Endothelial cell of umbilical vein (primary cell): ENCODE measurements at places on chromosomes 1 and 21. TPM values are rescaled to one million over a fixed set of nuclear protein-coding genes. Genes with fewer than 3 reads are reported as not detected.
A peak's percentile ranks its signal among the peaks of the same experiment; 100 is the strongest.

Gene KCNH1
- not detected in 2 replicates for total RNA-seq

- no peak for DNase-seq
Measured at GRCh38 chr1:62953633-62954032, 169.7 kb downstream of the ATG4C start.

Gene IGFN1
- not detected in 2 replicates for total RNA-seq

Gene RPE65
- total RNA-seq: not detected in 2 replicates

GRCh38 chr1:208298593-208299269 is 54.5 kb upstream of the PLXNA2 start:
- DNase-seq: no peak

DNA sequence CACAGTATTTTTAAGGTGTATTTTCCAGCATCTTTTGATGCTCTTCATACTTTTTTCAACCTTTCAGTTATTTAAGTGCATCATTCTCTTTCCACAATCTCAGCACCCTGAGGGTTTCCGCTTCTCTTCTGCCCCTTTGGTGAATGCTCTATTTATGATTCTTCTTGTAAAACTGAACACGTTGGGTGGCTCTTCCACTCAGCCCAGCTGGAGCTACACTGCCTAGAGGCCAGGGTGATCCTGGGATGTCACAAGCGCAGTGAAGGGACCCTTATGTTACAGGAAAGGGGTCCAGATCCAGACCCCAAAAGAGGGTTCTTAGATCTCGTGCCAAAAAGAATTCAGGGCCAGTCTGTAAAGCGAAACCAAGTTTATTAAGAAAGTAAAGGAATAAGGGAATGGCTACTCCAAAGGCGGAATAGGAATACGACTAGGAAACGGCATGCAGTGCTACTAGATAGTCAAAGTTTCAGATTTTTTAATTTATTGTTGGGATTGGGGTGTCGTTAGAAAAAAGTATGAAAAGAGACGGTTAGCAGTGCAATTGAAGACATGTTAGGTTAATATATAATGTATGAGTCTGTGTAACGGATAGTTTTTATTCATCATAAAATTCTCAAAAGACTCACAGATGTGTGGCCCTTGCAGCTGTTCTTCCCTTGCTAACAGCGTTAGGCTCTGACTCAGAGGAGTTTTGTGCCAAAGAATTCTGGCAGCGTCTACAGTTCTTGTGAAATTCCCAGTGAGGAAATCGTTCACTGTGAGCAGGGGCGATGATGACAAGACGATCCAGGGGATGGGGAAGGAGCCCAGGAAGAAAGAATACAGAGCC is 14.4 kb upstream of the ERVH48-1 start:
- peak; percentile 79 for DNase-seq

GRCh38 chr1:203051841-203052324 is 25.6 kb downstream of the PPFIA4 start:
- no peak for DNase-seq

Gene BARHL2
- not detected in 2 replicates for total RNA-seq

DNA sequence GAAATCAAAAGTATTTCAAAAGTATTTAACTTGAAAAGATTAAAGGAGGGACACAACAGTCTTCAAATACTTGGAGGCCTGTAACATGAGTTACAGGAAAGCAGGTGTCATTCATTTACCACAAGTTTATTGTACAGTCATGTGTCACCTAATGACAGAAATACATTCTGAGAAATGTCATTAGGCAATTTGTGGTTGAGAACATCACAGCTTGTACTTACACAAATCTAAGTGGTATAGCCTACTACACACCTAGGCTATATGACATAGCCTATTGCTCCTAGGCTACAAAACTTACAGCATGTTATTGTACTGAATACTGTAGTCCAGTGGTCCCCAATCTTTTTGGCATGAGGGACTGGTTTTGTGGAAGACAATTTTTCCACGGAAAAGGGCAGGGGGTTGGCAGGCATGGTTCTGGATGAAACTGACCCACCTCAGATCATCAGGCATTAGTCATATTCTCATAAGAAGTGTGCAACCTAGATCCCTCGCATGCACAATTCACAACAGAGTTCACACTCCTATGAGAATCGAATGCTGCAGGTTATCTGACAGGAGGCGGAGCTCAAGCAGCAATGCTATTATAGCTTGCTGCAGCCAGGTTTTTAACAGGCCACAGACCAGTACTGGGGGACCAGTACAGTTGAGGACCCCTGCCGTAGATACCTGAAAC is 25.0 kb upstream of the PHTF1 start:
- no peak for DNase-seq

Gene KRTAP10-12
- not detected in 2 replicates for total RNA-seq

Gene MCOLN3
- not detected in 2 replicates for total RNA-seq

DNA sequence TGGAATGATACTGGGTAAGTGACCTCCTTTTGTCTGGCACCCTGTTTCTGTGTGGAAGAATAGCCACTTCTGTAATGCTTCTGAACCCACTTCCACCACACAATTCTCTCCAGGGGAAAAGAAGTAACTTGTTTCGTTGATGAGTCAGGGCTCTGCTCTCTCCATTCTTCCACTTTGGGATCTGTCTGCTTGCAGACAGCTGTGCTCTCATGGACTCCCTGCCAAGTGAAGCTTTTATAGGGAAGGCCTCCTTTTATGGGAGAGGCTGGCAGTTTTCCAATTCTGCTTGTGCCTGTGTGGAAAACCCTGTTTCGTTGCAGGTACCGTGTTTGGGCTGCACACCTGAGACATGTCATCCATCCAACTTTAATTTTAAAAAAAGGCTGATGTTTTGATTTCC is 130.7 kb downstream of the GIPC2 start:
- no peak for DNase-seq

Gene UBE2U
- total RNA-seq: not detected in 2 replicates

- no peak for DNase-seq
Measured at GRCh38 chr1:224425279-224425884, 9.2 kb downstream of the WDR26 start.

DNA sequence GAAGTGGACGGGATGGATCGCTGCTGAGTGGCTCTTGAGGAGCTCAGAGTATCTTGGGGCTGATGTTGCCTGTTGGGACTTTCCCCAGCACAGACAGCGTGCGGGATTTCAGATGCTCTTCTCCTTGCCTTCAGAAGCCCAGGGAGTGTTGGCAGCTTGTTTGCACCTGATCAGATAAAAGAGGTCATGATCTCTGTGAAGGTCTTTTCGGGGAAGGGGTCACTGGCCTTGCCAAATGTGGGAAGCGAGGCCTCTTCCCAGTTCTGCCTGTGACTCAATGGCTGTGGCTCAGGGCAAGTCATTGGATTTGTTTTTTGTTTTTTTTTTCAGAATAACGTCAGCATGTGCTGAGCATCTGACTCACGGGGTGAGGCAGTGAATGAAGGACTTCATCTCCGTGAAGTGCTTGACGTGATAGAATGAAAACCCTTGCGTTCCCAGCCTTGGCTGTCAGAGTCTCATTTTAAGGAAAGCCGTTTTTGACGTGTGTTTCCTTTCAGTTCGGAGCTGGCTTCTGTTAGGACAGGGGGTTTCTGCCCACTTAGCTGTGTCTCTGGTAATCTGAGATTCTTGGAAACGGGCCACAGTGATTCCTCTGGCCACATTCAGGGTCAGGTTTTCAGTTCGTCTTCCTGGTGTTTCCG is 46.7 kb downstream of the GALNT2 start:
- peak; percentile 72 for DNase-seq

GRCh38 chr1:205939690-205940330 is 3.4 kb downstream of the SLC26A9 start:
- no peak for DNase-seq

- peak; percentile 6 for DNase-seq
Measured at GRCh38 chr1:221272940-221273339, 393.7 kb downstream of the HLX start.

Gene OR6N1
- not detected in 2 replicates for total RNA-seq

GRCh38 chr1:88324899-88325298 is 359.2 kb upstream of the PKN2 start:
- no peak for DNase-seq

GRCh38 chr1:100482167-100482566 is 55.8 kb upstream of the GPR88 start:
- peak; percentile 6 for DNase-seq

GRCh38 chr1:7490576-7490975 is 280.5 kb upstream of the VAMP3 start:
- DNase-seq: no peak

Gene VPS72
- total RNA-seq: 83.1 and 85.2 TPM in 2 replicates

GRCh38 chr1:16441282-16441665 is 750 bp downstream of the NECAP2 start:
- peak; percentile 46 for DNase-seq

Gene KDF1
- total RNA-seq: not detected in 2 replicates

Gene COL6A2
- 2.6 and 6.1 TPM in 2 replicates for total RNA-seq

DNA sequence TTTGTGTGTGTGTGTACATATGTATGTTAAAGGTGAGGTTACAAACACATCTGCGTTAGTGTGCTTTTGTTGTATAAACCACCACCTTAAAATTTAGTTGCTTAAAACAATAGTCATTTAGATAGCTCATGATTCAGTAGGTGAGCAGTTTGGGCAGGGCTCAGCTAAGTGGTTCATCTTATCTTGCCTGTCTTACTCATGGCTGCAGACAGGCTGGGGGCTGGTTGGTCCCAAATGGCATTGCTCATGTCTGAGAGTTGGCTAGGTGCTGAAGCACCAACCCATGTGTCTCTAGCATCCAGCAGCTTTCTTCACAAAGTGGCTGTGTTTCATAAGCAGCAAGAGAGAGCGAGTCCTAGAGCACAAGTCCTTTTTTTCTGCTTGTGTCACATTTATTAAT is 91.4 kb downstream of the MACF1 start:
- DNase-seq: no peak

DNA sequence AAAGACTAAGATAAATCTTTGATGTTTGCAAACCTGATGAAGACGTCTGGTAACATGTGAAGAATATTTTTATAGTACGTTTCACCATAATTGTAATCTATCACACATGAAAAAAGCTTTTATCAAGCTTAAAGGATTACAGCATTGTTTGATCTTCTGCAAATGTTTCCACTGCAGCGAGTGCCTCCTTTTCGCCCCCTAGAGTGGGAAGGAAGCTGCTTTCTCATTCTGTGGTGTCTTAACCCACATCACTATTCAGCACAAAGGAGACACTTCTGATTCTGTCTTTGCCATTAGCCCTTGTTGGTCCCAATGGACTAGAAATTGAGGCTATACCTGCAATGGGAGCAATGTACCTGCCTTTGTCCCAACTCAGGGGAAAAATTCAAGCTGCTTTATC is 46.0 kb upstream of the IL12RB2 start:
- no peak for DNase-seq

DNA sequence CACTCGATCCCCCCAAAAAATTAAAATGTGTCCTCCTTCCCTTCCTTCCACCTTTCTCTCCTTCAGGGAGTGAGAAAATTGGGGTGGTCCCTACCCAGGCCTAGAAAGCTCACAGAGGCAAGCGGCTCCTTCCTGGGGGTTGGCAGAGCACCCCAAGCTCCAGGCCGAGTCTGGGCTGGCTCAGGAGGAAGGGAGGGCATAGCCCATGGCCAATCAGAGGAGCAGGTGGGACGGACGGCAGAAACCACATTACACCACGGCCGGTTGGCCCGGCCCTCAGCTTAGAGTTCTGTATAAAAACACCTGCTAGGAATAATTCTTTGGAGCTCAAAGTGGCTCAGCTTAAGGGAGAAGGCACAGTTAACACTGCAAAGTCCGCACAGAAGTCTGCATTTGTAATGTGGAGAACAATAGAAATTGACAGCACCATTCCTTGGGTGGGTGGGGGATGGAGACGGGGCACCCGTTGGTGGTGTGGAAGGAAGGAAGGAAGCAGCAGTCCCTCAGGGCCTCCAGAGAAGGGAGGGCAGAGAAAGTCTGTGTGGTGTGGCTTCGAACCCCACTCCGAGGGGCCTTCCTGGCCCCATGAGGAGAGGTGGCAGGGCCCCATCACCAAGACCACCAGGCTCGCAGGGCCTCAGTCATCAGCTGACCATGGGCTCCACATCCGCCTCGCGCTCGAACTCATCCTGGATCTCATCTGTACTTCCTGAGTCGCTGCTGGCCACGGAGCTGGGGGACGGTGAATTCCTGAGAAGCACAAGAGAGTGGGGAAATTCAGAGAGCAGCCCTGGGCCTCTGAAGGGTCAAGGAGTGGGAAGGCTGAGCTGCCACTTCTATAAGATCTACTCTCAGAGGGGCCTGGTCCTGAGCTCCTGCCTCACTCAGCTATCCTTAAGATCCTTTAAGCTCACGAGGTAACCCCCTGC is 5.8 kb upstream of the ALDH4A1 start:
- peak; percentile 45 for DNase-seq

DNA sequence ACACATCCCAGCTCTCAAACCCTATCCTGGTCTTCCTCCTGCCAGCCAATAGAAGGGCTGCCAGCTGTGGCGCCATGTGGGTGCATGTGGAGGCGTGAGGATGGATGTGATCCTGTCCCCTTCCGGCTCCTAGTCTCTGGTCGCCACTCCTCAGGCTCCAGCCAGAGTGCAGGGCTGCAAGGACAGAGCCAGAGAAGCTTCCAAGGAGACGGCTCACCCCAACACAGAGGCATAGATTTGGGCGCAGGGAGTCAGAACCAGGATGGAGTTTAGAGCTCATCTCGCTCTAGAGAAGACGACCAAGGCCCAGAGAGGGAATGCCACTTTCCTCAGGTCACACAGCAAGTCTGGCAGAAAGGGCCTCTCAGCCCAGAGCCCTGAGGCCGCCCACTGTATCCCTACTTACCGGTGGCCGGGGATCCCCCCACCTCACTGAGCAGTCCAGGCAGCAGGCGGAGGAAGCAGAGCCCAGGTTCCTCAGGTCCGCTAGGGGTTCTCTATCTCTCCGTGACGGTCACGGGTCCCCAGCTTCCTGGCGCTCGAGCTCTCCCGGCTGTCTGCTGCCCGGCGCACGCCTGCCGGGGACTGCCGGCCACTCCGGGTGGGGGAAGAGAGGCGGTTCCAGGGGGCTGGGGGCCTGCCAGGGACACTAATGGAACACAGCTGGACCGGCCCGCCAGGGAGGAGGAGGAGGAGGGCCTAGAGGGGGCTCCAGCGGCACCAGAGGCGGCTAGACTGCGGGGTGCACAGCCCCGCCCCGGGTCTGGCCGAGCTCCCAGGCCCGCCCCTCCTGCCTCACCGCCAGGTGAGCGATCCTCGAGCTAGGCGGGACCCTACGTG is at the start of gene COL16A1:
COL16A1 (minus strand) TSS at position 587 of the 840 bp plus-strand sequence. CDS start 1,824 bp downstream, outside the sequence.
- DNase-seq: no peak
